ENCODE measurements at places on chromosomes 7 and 10.

DNA sequence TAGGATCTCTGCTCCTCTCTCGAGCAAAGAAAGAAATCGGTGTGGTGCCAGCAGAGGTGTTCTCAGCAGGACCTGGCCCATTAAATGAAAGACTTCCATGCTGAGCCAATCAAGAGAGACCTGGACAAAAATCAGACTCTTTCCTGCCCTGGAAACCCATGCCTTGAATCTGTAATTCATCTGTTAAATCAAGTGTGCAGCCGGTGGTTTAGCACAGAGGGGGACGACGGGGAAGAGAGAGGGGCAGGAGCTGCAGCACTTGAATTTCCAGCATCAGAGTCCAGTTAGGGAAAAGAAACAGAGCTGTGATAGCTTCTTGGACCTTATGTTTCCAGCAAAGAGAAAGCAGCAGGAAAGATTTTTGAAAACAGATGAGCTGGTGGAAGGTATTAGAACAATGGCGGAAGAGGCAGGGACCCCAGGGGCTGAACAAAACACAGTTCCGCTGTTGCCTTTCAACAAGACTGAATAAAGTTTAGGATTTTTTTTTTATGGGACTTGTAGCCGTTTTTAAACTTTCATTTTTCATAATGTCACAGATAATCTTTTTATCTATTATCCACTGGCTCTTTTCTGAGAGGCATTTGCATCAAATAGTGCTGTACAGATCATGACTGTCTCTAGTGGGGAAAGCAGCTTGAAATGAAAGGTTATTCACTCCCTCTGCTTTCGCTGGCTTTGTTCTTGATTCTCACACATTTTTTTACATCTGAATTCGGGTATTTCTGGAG is 543.6 kb upstream of the GALNT17 start:
- no peak for DNase-seq

DNA sequence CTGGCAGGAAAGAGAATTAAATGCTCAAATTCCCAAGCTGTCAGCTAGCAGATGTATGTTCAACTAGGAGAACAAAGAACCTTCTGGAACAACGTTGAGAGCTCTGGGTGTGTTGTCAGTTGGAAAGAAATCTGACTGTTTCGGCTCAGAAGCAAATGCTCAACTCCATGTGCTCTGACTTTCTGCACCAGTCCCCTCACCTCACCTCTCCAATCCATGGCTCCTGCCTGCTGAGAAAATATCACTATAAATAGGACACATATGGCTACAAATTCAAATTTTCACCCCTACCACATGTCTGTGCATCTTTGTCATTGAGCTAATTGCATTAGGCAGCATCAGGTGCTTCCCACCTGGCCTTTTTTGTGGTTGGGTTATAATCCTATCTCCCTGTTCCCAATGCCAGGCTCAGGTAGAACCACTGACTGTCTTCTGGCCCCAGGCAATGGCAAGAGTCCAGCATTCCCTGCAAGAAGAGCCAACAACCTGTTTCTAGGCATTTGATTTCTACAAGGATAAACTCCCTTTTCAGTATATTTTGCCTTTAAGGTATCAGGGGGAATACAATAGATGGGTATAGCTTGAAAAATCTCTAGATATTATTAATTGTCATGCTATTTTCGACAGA is 142.6 kb upstream of the LSM8 start:
- no peak for DNase-seq

DNA sequence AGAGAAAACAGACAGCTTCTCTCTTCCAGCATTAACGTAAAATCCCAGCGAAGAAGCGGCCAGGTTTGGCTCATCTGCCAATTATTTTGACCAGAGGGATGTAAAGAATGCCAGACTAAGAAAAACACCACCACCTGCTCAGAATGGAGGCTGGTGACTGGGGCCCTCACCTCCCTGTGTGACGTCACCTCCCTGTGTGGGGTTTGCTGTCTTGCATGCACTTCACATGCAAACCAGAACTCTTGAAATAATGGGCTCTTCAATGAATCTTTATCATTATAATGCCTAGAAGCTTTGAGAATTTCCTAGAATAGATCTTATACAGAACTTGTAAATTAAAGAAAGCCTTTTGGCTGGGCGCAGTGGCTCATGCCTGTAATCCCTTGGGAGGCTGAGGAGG is 101.8 kb upstream of the WAC start:
- DNase-seq, result no peak

DNA sequence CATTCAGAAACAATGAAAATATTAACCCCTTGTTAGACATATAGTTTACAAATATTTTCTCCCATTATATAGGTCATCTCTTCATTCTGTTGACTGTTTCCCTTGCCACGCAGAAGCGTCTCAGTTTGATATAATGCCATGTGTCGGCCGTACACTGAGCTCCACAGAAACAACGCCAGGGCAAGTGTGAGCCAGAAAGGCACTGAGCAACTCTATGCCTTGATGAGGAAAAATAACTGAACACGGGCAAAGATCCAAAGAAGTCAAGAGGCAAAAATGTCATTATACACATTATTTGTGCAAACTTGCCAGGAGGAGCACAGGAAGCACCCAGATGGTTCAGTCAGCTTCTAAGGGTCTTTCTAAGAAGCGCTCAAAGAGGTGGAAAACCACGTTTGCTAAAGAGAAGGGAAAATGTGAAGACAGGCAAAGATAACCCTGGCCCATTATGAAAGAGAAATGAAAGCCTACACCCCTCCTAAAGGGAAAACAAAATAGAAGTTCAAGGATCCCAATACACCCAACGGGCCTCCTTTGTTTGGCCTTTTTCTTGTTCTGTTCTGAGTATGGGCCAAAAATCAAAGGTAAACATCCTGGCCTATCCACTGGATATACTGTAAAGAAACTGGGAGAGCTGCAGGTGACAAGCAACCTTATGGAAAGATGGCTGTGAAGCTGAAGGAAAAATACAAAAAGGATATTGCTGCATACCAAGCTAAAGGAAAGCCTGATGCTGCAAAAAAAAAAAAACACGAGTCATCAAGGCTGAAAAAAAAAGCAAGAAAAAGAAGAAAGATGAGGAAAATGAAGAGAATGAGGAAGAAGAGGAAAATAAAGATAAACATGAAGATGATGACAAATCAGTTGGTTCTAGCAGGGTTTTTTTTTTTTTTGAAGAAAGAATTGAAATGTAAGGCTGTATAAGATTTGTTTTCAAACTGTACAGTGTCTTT is 15.5 kb downstream of the ARHGAP12 start:
- no peak for DNase-seq

DNA sequence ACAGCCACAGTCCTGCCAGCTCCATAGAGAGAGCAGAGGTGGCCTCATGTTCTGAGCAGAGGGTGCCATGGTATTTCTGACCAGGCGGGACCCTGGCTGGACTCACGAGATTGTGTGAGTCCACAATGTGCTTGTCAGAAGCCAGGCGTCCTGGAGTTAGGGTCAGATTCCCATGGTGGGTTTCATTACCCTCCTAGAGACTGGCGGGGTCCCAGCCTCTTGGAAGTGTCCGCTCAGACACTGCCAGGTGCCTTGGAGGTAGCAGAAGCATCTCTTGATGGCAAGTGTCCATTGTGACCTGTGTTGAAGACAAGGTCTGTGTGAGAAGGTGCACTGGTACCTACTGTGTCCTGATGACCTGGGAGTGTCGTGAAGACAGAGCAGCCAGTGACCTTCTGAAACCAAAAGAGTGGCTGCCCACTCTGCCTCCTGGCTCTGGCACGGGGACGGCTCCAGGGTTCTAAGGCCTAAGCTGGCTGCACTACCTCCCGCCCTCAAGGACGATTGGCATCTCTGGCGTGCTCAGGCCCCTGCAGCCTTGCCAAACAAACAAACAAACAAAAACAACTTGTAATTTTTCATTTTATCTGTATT is 56.8 kb downstream of the MGMT start:
- DNase-seq, result no peak

- no peak for DNase-seq
These were observed 3.4 kb downstream of the H2BK1 start for GRCh38 chr7:151206914-151207313.

GRCh38 chr10:8301831-8302230 is 247.3 kb downstream of the GATA3 start:
- DNase-seq, result no peak

DNA sequence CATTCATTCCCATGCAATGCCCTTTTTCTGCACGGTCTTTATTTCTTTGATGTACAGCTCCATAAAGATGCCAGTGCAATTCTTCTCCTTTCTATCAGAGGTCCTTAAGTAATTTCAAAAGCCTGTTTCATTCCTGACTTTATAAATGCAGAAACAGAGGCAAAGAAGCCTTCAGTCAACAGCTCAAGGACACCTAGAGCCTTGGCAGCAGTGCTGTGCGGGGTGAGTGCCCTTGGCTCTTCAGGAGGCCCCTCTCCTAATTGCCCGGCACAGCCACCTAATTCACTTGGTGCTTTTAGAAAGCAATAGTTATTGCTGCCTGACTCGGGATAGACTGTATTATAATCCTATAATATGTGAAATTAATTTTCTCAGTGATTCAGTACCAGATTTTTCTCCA is 169.6 kb upstream of the KLF6 start:
- no peak for DNase-seq

- DNase-seq, result no peak
These were observed 23.2 kb downstream of the NT5C3A start for GRCh38 chr7:33039257-33039902.

- no peak for DNase-seq
These were observed 33.2 kb downstream of the ACBD5 start for GRCh38 chr10:27207350-27207749.
